Mucosa of descending colon (tissue), 3 donors: ENCODE measurements at places on chromosomes 4 and X.

- no peak for DNase-seq
Observed at GRCh38 chr4:150160473-150160872, 82.2 kb downstream of the DCLK2 start.

DNA sequence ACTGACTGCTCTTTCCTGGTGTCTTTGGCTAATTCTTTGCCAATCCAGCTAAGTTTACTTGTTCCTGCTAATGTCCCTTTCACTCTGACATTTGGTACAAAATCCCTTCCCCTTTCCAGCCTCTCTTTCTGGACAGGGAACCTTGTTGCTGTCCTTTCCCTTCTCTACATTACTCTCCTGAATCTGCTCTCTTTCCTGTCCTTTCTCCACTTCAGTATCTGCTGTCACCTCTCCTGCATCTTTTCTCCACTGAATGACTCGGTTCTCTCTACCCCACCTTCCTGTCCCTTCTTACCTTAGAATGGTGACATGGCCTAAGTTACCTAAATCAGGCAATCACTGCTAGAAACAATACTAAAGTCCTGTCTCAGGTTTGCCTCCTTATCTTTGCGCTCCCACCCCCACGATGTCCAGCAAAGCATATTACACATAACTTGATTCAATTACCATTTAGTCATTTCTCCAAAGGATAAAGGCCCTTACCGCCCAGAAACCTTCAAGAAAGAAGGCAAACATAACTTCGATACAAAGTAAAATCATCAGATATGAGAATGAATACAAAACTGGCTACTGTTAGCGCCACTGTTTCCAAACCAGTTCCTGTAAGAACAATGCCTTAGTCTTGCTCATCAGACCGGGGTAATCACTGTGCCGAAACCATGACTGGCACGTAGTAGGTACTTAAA is 890 bp downstream of the BOD1L1 start:
- no peak for DNase-seq

- DNase-seq, result no peak
Observed at GRCh38 chrX:120090208-120090607, 12.7 kb upstream of the RHOXF2B start.

- DNase-seq, result no peak
Observed at GRCh38 chr4:41280010-41280409, 23.3 kb downstream of the UCHL1 start.

DNA sequence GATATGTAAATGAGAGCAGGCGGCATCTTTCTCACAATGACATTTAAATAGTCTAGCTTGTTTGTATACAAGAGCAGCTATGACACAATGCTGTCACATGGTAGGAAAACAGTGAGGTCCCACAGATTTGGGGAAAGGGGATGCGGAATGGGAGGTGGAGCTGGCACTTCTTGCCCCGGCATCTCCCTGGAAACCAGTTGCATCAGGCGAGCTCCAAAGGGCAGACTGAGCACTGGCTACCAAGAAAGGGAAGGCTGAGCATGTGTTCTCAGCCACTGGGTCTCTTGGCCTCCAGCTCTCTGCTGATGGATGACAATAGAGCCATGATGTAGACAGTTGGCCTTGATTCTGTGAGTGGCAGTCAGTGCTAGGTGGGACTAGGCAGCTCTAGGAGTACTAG is 109.0 kb downstream of the UCHL1 start:
- no peak for DNase-seq

DNA sequence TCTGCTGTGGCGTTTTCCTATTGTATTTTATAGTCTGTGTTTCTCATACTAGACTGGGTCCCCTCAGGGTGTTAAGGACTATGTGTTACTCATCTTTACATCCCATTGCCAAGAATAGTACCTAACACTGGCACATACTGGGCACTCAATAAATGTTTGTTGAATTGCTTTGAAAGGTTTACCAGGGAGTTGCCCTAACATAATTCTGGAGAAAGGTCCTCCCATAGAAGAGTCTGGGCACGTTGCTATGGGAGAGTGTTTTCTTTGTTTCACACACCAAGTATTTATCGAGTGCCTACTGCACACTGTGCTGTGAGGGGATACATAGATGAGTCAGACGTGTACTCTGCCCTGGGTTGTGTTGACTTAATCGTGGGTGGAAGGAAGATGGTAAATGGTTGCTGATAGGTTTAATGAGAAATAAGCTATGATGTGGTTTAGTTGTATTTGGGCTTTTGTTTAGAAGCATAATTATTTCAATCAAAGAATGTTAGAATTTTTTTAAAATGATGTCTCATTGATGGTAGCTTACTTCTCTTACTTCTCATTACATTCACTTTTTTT is 42.9 kb downstream of the AFF1 start:
- peak; percentile 49 for DNase-seq

GRCh38 chr4:168099195-168099594 is 6.9 kb downstream of the ANXA10 start:
- DNase-seq, result no peak

- no peak for DNase-seq
Observed at GRCh38 chrX:141989815-141990214, 86.1 kb downstream of the MAGEC1 start.

- DNase-seq, result no peak
Observed at GRCh38 chr4:15718959-15719358, 16.1 kb downstream of the BST1 start.

DNA sequence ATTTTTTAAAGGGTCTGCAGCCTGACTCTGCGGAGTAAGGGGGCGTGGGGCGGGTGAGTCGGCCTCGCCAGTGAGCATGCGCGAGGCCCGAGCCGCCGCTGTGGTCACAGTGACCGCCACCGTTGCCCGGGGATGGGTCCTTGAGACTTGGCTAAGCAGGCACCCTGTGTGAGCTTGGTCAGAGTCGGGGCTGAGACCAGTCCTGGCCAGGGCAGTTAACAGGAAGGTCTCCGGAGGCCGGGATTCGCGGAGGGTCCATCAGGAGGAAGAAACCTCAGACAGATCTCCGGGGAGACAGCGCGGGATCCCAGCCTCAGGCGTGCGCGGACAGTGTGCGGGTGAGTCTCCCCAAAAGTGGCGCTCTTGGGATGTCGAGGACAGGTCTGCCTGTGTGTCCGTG is 1384.4 kb upstream of the PCDH10 start:
- DNase-seq, result no peak

DNA sequence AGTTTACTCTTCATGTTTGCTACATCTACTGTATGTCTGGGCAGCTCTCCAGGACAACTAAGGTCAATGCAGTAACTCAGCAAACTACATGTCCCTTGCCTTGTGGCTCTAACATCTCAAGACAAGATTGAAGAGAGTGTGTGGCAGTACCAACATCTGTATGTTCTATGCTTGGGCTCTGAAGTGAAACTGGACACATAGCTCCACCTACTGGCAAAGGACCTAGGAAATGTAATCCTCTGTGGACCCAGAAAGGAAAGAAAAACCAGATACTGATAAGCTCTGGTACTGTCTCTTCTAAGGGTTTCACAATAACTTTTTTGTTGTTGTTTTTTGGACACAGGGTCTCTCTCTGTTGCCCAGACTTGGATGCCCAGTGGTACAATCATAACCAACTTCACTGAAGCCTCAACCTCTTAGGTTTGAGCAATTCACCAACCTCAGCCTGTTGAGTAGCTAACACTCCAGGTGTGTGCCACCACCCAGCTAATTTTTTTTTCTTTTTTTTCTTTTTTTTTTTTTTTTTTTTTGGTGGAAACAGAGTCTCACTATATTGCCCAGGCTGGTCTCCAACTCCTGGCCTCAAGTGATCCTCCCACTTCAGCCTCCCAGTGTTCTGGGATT is 64.1 kb downstream of the QDPR start:
- peak; percentile 82 for DNase-seq

DNA sequence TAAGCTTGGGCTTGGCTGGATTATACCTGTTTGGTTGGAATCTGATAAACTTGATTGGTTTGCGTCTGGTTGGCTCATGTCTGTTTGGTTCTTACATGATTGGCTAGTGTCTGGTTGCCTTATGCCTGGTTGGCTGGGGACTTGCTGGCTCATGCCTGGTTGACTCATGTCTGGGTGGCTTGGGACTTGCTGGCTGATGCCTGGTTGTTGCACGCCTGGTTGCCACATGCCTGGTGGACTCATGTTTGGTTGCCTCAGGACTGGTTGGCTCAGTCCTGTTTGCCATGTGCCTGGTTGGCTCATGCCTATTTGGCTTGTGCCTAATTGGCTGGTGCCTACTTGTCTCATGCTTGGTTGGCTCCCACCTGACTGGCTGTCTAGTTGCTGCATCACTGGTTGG is 104.5 kb downstream of the APOOL start:
- no peak for DNase-seq

DNA sequence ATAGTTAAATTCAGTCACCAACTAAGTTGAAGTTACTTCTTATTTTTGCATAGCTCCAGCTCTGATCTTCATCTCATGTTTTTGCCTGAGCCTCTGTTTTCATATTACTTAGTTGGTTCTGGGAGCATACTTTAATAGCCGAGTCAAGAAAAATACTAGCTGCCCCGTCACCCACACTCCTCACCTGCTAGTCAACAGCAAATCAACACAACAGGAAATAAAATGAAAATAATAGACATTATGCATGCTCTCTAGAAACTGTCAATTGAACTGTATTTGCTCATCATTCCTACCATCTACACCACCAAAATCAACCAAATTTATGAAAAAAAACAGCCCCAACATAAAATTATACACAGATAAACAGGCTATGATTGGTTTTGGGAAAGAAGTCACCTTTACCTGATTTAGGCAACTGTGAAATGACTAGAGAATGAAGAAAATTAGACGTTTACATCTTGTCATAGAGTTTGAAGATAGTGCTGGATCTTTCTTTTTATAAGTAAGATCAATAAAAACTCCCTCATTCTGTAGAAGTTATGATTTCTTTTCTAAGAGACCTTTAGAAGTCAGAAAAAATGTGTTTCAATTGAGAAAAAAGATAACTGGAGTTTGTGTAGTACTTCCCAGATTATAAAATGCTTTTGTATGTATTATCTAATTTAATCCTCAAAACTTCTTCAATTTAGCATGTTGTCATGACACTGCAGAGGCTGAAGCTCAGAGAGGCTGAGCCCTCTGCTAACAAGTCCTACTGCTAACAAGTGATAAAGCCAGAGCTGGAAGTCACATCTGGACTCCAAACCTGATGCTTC is 7.0 kb downstream of the ALB start:
- DNase-seq, result no peak

DNA sequence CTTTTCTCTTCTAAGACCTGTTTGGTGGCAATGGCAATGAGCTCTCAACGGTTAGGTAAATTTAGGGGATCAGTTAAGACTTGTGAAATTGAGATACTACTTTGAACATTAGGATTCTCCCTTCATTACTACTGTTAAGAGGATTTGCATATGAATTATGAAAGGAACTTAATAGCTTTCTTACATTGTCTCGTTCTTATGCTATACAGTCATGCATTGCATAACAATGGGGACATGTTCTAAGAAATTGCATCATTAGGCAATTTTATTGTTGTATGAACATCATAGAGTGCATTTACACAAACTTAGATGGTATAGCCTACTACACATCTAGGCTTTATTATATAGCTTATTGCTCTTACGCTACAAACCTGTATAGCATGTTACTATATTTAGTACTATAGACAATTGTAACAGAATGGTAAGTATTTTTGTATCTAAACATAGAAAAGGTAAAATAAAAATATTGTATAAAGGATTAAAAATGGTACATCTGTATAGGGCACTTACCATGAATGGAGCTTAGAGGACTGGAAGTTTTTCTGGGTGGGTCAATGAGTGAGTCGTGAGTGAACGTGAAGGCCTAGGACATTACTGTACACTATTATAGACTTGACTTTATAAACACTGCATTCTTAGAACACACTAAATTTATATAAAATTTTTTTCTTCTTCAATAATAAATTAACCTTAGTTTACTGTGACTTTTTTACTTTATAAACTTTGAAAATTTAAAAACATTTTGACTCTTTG is 62.5 kb downstream of the PAQR3 start:
- DNase-seq, result no peak

GRCh38 chr4:23728393-23728792 is 161.5 kb downstream of the PPARGC1A start:
- no peak for DNase-seq

DNA sequence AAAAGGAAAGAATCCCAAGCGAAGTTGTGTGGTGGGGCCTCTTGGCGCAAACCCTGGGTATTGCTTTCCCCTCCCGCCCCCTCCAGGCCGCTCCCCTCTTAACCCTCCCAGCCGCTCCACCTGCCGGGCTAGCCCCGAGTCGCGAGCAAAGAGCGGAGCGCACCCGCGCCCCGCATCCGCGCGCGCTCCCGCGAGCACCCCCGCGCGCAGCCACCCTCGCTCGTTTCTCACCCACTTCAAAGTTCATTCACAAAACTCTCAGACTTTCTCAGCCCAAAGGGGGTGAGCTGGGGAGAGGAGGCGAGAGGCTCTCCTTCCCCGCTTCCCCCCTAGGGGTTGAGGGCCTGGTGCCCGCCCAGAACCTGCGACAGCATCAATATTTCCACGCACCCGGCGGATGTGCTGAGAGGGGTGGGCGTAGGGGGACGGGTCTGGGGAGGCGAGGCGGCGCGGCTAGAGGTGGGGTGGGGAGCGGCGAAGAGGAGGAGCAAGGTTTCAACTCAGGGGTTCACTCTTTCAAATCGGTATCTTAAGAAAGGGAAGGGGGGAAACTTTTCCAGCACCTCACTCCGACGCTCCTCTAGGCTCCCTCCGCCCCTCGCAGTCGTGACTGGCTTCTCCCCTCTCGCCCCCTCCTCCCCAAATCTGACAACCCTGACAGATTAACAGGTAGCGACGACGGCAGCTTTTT is 1.8 kb downstream of the MAML3 start:
- peak; percentile 89 for DNase-seq

GRCh38 chrX:40247848-40248622 is 150.3 kb upstream of the BCOR start:
- DNase-seq, result no peak

DNA sequence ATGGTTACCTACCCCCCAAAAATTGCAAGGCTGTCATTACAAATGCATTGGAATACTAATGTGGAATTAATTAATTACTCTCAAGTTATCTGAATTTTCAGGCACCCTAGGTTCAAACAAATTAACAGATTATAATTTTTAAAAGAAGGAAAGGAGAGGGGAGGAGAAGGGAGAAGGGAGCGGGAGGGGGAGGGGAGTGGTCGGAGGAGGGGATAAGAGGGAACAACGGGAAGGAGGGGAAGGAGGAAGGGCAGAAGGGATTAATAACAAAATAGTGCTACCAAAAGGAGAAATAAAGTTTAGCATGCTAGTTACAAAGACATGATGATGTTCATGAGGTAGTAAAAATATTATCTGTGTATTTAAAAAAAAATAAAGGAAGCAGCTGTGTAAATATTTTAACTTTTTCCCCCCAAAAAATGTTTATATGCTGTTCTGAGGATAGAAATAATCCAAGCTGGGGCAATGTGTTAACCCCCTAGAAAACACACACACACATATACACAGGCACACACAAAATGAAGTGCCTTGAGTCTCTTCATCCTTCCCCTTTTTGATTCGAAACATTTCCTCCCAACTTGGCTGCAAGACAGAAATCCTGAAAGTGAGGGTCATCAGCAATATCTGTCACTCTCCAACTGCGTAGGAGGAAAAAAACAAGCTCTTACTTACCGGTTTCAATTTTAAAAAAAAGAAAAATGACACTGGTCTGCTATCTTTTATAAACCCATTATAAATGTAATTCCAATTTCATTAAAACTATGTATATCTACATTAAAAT is 58.8 kb downstream of the PPP3CA start:
- DNase-seq, result no peak
